ENCODE measurements at places on chromosomes 6 and 20.

- DNase-seq = no peak
Measured at GRCh38 chr6:158763434-158764182, 55.6 kb downstream of the EZR start.

DNA sequence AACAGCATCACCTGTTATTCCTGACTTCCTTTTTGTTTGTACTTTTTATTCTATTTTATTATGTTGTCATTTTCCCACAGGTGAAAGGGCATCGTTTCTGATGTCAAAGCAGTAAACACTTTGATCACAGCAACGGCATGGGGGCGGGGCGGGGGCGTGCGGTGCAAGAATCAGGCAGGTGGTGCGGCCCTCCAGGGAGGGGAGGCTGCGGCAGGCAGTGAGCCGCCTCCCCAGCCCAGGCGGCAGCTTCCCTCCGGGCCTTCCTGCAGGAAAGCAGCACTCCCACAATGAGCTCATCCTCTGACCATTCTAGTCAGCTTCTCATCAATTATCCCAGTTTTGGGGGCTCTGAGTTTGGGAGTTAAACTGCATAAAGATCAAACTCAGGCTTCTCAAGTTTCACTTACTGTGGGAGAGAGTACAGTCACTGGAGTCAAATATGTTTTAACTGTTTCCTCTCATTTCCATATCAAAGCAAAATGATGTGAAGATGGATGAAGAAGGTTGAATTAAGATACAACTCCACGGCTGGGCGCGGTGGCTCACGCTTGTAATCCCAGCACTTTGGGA is 608.4 kb upstream of the AGPAT4 start:
- no peak for DNase-seq

- DNase-seq = no peak
Measured at GRCh38 chr20:11451793-11452291, 465.9 kb upstream of the BTBD3 start.

DNA sequence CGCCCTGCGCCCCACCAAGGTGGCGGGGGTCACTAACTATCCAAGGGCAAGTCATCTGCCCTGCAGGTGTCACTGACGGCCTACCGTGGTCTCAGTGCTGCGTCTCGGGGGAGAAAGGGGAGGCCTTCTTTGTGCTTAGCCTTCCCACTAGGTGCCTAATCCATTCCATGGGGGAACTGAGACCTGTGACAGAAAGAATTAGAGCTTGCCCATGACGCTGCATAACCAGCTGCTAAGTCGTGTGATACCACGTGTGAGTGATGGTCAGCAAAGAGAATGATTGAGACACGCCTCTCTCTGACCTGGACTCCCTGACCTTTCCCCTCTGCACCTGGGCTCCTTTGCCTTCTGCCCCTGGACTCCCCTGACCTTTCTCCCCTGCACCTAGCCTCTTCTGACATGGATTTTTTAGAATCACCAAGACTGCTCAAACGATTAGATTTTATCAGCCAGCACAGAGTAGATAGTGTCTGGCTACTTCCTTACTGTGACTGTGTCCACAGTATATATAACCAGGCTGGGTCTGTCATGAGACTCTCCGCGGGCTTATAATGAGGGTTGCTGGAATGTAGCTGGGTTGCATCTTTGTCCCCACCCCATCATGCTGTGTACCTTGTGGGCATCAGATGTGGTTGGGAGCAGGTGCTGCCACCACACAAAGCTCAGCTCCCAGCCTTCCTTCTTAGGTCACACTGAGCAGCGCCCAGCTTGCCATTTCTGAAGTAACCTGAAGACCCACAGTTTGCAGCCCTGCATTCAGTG is 140.6 kb downstream of the TMEM242 start:
- no peak for DNase-seq

DNA sequence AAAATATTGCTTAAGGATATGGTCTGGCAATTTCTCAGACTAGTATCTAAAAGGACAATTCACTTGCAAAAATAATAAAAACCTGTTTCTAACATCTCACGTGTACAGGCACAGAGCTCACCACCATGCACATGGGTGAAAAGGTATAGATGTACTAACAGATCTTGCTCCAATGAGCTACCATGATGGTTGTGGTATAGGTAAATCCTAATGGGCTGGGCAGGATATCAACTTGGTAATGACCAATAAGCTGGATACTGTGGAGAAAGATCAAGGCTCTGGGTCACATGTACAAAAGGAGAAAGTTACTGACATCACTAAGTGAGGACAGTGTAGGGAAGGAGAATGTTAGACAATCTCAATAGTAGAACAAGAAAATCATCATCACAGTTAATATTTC is 111.0 kb upstream of the NUP153 start:
- DNase-seq = no peak

- DNase-seq = no peak
Measured at GRCh38 chr20:64138276-64138815, 25.9 kb upstream of the MYT1 start.

DNA sequence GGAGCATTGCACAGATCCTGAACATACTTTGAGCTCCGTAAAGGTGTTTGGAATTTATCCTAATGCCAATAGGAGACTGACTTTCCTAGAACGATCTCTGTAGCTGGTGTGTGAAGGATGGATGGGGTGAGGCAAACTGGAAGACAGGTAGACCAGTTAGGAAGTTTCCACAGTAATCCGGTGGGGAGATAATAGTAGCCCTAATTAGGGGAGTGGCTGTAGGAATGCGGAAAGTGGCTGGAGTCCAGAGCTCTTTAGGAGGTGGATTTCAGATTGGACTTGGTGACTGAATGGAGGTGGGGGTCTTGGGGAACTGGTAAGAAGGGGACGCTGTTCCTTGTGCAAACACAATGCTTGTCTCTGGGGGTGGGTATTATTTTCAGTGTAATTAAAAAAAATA is 146.3 kb downstream of the SOX4 start:
- no peak for DNase-seq

DNA sequence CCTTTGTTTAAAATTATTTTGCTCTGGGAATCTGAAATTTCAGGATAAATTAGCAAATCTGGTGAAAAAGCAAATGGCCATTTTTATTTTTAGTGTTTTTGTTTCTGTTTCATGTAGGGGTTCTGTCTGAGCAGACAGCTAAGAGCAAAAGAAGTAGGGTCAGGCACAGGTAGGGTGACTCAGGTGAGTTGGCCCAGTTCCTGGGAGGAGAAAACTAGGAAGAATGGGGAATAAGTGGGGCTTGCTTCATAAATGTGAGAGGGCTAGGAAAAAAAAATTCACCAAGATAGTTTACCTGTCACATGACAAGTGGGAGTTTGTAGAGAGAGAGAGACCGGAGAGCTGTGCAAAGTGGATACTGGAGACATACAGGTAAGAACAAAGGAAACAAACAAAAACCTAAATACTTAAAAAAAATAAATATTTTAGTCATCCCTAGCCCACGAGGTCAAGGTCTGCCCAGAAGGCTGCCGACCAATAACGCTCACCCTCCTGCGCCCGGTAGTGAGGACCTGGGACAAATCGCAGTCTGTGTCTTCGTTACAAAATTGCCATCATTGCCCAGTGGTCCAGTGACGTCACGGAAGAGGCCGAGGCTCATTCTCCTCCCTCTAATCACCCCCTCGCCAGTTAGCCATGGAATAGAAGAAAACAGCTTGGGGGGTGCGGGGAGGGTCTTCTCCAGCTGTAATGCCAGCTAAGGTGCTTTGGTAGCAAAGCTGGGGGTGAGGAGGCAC is 2.3 kb downstream of the THBD start:
- DNase-seq = no peak

GRCh38 chr20:2872459-2873009 is 747 bp upstream of the PTPRA start:
- DNase-seq = peak; percentile 58

GRCh38 chr20:36806049-36806448 is 32.5 kb upstream of the DSN1 start:
- no peak for DNase-seq

DNA sequence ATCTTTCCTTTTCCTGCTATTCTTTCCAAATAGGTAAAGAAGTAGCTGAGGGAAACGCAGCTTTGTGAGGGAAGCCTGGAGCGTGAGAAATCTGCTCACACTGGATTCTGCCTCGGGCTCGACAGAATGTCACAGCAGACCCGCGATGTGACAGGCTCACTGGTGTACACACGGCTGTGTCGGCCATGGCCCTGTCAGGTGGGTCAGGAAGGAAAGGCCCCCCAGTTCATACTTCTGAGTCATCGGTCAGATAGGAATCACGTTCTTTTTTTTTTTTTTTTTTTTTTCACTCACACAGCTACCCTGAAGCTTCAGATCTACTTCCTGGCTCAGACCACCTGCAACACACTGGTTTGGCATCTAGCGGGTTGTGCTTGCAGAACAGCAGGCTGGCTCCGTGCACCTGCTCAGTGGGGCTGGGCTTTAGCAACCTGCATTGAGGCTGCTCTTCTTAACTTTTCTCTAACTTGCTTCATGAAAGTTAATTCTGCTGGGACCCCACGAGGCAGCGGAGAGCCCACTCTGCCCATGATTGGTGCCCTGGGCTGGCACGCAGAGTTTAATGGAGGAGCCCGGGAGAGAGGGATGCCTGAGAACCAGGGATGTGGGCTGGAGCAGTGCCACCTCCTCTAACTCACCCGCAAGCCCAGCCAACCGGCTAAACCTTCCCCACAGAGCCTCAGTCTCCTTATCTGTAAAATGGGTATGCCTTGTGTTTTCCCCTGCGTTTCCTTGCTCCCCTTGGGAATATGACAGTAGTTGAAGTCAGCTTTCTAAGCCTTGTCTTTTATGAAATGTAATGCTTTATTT is 61.5 kb upstream of the FNDC1 start:
- DNase-seq = no peak
